Muscle of leg (tissue), 16 donors: ENCODE measurements at places on chromosomes 6 and 20. TPM values are rescaled to one million over a fixed set of nuclear protein-coding genes. Genes with fewer than 3 reads are reported as not detected.

DNA sequence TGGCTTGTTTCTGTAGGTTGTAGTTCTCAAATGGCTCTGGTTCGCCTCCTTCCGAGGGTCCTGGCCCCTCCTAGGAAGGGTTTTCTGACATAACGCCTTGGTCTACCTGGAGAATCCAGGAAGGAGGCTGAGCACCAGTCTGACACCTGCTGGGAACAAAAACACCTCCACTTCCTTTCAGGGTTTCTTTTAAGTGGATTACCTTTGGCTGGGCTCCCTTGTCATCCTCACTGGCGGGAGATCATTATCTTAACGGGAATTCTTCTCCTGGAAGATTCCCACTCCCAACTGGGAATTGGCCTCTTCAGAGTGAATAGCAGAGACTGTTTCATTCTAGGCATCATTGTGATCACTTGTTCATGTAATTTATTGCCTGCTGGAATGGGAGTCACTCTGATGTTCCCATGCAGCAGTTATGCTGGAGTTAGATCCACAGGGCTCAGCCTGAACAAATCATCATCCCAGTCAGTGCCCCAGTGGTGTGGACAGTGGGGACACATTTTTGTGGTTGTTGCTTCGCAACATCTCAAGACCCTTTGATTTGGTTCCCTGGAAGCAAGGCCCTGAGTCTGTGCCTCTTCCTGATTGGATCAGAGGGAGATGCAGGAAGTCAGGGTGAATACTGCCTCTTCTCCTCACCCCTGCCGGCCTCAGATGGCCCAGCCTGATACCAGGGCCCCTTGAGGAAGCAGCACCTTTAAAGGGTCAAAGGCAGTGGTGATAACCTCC is 49.1 kb downstream of the LYRM2 start:
- no peak for DNase-seq

GRCh38 chr6:3159805-3160781 is 2.7 kb upstream of the TUBB2A start:
- no peak for DNase-seq

DNA sequence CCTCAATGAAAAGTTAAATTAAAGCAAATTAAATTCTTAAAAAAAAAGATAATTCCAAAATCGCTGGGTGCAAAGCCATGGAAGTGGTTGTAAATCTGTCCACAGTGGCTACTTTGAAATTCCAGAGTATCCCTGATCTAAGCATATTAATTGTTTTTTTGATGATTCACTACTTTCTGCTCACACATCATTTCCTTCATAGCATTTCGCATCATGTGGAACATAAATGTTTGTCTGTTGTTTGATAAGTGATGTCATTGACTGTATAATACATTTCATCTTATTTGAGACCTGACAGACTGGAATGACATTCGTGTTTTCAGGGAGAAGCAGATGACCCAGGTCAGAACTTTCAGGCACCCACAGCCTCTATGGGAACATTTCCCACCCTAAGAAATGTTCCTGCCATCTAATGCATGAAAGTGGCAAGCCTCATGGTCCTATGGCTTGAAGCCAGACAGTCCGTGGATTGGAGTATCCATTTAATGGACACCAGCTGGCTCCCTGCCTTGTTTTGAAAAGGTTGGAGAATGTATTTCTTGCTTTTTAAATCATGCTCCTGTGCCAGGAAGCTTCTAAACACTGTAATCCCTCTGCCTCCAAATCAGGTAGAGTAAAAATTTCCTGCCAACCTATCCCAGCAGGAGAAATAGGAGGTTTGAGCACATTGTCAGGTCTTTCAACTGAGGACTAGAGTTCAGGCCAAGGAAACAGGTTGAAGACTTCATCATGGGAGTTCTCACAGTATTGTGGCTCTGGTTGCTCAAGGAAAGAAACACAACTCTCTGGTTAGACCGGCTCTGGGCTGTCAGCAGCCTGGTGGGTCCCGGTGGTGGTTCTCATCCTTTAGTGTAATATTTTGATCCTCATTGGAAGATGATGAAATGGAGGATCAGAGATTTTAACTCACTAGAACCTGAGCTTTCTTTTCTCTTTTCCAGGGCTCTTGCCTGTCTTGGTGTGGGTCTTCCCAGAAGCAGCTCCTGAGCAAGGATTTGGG is 157.9 kb downstream of the SLC24A3 start:
- no peak for DNase-seq

- peak; percentile 71 for DNase-seq
Measured at GRCh38 chr20:25148181-25148981, 47.1 kb upstream of the ENTPD6 start.

- DNase-seq, result peak; percentile 50
Measured at GRCh38 chr6:149484733-149485700, at the start of gene ZC3H12D. Gene ZC3H12D, minus strand, starts transcription at chr6:149485014. Its CDS starts 10,471 bp downstream, at chr6:149474543.

The ERGIC3 gene
- polyA plus RNA-seq, result 206 TPM

The PKHD1 gene
- polyA plus RNA-seq, result 3.0 TPM

The OR12D2 gene
- not detected for polyA plus RNA-seq
